ENCODE measurements at places on chromosomes 5 and 9.
A peak's percentile ranks its signal among the peaks of the same experiment; 100 is the strongest.

- no peak for DNase-seq
Measured at GRCh38 chr9:36872641-36873040, 161.4 kb downstream of the PAX5 start.

DNA sequence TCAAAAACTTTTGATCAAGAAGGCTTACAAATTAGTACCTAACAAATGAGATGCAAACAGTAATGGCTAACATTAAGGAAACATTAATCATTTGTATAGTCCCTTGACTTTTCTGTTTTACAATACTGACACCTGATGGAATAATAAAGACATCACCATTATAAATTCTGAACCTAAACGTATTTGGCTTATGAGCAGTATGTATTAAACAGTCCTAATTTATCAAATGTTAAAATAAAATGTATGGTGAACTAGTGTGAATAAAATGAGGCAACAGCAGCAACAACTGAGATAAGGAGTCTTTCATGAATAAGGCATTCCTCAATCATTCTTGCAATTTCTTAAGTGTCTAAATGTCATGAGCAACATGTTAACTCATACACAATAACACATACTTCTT lies 6.0 kb downstream of the PUM3 start:
- DNase-seq: no peak

DNA sequence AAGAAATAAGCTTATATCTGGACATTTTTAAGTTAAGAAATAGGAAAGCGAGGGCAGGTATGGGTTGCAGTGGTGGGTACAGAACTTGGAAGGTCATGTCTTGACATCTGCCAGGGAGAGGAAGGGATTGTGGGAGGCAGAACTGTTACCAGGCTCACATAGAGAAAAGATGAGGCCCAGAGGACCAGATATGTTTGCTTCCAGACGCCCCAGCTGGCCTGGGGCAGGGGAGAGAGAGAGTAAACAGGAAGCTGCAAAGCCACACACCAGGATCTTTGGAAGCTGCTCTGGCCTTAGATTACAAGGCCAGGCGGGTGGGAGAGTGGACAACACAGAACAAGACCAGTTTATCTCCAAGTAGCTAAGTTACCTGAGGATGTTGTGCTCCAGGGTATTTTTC lies 71.2 kb downstream of the MARCHF11 start:
- no peak for DNase-seq

GRCh38 chr5:138240650-138241385 lies 27.7 kb upstream of the CDC23 start:
- no peak for DNase-seq

DNA sequence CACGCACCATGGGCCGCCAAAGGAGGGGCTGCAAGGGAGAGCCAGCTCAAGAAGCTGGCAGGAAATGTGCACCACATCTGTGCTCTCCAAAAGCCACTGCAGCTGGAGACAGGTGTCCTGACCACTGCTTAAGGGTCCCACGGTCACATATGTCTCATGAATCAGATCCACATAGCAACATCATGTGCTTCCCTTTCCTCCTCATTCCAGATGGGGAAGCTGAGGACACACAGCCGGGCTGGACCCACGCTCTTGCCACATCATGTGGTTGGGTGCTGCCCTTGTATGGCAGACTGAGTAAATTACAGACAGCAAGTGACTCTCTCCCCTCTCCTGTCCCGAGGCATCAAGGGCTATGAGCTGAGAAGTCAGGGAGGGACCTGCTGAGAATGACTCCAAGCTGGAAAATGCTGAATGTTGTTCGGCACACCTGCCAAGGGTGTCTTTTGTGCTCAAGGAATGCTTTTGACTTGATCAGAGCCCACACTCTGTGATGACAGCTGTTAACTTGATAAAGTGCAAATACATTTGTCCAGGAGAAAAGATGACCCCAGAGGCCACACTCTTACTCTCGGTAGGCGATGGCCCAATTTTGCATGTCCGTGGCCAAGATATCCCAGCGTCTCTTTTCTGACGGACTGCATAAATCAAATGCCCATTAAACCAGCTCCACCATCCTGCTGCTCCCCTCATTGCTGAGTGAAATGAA lies 58.2 kb downstream of the NSUN2 start:
- no peak for DNase-seq

DNA sequence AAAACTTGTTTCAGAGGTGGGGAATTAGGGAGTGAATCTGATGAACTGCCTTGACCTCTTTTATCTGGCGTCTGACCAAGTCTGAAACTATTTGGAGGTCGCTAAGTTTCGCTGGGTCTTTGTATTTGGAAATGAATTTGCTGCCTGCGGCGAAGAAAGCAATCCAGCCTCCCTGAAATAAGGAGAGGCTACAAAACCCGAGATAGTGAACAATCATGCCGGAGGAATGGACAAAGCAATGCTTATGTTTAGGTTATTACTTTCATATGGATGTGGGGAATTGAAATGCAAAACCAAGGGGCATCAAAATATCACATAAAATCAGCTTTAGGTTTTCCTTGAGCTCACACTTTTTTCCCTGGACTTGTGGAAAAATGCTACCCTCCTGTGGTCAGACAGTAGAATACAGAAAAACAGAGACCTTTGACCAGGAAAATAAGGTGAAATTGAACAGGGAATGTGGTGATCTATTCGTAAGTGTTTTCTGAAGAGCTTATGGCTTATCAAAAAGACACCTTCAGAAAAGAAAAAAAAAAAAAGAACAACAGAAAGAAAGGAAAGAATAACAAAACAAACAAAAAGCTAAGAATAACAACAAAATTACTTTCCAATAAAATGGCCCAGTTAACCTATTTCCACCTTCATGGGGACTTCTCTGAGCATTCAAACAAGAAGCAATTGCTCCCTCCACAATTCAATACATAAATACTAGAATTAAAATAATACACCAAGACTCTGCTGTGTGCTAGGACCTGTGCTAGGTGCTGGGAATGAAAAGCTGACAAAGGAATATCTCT lies 68.6 kb upstream of the DPYSL3 start:
- DNase-seq: no peak

DNA sequence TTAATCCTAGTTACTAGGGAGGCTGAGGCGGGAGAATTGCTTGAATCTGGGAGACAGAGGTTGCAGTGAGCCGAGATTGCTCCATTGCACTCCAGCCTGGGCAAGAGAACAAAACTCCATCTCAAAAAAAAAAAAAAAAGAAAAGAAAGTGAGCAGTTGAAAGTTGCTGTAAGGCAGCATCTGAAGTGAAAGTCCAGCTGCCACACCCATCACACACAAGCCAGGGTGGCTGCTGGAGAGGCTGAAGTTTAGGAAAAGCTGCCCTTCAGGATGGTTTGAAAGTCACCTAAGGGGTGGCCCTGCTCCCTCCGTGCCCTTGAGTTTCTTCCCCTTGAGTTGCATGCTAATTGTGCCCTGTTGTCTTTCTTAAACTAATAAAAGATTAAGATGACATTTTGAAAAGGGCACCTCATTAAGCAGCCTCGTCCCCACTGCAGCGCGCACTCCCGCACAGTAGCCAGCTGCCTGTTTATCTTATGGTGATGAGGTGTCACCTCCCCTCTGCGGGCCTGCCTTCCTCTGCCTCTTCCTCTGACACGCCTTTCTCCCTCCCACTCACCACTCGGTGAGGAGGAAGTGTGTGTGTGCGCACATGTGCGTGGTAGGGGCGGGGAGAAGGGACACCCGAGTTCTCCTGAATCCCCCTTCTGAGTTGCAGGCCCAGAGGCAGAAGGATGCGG lies 104.2 kb upstream of the PANK3 start:
- no peak for DNase-seq

- peak; percentile 56 for DNase-seq
Measured at GRCh38 chr5:19987612-19988361, at the start of gene CDH18. TSS of gene CDH18 (minus strand) at chr5:19988200. CDS start at chr5:19838986, 149,214 bp downstream.

Data from neuronal stem cell (in vitro differentiated cells).